ENCODE measurements at places on chromosomes 16 and 17.

DNA sequence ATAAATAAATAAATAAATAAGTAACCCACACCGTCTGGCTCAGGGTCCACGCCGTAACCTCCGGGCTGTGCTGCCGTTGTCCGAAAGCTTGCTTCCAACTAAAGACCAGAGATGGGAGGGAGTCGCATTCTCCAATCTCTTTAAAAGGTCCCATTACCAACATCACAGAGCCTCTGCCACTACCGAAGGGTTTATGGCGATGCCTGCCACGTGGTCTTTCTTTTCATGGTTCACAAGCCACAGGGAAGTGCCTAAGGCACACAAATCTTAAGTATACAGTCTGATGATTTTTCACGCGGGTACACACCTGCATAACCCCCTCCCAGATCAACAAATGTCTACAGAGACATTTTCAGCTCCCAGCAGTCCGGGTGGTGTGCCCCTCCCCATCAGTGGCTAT, 1.4 kb downstream of the COTL1 start:
- no peak for DNase-seq

DNA sequence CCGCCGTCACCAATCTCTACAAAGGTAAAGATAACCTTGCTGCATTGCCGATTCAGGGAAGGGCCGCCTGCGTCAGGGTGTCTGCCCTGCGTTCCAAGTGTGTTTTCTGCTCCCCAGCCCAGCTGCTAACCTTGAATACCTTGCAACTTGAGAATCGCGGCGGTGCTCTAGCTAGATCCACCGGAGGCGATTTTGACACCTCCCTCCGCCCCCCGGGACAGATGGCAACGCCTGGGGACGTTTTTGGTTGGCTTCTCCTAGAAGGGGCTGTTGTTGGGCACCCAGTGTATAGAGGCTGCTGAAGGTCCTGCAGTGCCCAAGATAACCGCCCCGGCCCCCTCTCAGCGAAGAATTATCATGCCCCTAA, 1.5 kb downstream of the HAPSTR1 start:
- no peak for DNase-seq

- no peak for DNase-seq
These were observed 4.3 kb downstream of the RCVRN start for GRCh38 chr17:9900784-9901183.

GRCh38 chr16:89119166-89119621, 25.5 kb downstream of the ACSF3 start:
- no peak for DNase-seq

DNA sequence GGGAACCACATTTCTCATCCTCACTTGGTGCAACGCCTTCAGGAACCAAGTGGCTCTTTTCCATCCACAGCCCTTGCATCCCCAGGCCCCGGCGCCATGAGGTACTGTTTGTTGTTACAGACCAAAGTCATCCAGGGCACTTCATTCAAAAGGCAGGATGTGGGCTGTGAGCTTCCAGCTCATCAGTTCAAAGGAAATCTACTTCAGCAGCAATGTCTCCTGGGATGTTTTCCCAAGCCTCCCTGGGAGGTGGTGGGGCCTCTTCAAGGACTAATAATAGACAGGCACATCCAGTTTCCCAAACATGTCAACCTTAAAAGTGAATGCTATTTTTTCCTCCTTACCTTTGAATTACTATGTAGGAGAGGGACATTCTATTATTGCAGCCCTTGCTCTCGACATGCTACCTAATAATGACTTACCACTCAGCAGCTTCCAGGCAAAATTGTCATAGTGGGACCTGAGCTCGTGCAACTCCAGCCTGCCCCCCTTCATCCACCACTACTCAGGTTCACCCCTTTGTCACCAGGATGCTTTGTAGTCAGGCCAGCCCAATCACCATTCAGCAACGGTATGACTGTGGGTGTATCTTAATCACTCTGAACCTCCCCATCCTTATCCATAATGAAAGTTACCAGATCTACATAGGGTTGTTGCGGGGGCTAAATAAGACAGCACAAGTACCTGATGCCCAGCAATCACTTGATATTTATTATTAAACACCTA, 1.7 kb upstream of the PRKCB start:
- DNase-seq = no peak

DNA sequence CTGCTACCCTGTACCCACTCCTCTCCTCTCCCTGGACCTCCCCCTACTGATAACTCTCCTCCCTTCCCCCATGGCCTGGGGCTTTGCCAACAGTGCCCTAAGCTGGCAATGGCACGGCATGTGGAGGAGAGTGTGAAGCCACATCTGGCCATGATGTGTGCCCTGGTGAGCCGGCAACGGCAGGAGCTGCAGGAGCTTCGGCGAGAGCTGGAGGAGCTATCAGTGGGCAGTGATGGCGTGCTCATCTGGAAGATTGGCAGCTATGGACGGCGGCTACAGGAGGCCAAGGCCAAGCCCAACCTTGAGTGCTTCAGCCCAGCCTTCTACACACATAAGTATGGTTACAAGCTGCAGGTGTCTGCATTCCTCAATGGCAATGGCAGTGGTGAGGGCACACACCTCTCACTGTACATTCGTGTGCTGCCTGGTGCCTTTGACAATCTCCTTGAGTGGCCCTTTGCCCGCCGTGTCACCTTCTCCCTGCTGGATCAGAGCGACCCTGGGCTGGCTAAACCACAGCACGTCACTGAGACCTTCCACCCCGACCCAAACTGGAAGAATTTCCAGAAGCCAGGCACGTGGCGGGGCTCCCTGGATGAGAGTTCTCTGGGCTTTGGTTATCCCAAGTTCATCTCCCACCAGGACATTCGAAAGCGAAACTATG, 5.2 kb downstream of the TRAF4 start:
- no peak for DNase-seq

DNA sequence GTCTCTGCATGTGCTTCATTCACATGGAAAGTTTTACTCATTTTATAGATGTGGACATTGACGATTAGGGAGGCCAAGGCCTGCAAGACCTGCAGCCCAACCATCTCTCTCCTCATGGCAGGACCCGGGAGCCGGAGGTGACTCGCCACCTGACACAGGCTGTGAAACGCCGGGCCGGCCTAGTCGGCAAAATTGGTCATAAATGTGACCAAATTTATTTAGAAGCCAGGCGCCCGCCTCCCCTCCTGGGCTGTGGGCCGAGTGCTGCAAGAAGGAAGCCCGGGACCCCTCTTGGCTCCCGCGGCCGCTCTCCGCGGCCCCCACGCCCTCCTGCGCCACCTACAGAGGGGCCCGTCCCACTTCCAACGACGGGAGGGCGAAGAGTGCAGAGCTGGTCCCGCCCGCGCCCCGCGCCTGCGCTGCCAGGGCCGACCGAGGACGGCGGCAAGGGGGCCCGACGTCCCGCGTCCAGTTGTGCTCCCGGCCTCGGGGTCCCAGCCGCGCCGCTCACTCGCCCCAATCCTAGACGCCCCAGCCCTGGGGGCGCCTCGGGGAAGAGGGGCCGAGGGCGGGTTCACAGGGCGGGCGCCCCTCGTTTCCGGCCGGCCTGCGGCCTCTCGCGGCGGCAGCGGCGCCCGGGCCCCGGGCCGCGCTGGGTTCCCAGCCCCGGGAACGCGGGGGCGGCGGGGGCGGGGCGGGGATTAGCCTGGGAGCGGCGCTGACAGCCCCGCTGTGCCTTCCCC, 47.5 kb downstream of the WNT3 start:
- DNase-seq = no peak

DNA sequence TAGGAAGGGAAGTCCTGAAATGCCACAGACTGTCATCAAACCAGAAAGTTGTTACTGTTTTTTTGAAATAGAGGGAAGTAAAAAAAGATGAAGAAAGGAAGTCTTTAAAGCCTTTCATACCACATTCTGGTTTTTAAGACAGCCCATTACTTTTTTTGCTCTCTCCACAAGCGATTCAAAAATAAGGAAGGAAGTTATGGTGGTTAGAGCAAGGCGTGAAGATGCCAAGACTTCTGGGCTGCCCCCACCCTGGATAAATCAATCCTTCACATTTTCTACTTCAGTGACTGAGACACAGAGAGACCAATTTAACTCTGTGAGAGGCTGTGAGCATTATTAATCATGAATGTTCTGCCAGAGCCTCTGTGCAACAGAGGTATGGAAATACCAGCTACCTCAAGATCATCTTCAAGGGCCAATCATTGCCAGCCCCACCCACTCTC, 82.3 kb upstream of the BCAR1 start:
- DNase-seq = no peak

GRCh38 chr17:62822080-62822904, 14.2 kb upstream of the MARCHF10 start:
- no peak for DNase-seq

DNA sequence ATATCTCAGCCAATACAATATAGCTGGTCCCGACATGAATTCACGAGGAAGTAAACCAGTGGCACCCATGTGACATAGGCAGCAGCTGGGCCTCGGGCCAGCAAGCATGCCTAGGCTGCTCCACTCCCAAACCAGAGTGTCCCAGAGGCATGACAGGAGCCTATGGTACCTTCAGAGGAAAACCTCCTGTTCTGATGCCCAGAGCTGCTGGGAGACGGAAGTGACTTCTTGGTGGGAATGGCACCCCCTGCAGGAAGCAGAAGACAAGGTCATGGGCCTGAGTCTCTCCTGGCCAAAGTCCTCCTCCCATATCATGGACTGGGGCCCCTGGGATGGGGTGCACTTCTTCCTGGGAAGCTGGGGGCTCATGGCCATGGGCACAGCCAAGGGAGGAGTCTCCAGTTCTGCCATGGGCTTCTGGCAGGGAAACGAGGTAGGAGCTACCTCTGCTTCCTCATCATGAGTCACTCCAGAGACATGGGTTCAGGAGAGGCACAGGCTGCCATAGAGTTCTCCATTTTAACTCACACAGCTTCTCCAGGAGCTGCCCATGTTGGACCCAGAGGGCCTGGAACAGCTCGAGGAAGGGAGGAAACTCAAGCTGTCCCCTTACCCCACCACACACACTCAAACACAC, 13.4 kb downstream of the FBF1 start:
- peak; percentile 45 for DNase-seq

DNA sequence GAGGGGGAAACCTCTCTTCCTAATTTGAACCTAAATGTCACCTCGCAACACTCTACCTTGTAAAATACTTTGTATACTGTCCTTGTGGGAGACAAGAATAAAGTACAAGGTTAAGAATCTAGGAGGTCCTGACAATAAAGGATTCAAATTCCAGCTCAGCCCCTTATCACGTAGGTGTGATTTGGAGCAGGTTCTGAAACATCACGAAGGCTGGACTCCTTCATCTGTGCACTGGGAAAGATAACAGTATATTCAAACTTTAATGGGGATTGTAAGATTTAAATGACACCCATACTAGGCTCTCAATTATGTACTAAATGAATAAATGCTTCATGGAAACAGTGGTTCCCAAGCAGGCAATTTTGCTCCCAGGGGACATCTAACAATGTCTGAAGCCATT, 2.1 kb downstream of the TXNDC11 start:
- no peak for DNase-seq

GRCh38 chr16:57013229-57013628, 23.9 kb downstream of the NLRC5 start:
- DNase-seq = no peak

DNA sequence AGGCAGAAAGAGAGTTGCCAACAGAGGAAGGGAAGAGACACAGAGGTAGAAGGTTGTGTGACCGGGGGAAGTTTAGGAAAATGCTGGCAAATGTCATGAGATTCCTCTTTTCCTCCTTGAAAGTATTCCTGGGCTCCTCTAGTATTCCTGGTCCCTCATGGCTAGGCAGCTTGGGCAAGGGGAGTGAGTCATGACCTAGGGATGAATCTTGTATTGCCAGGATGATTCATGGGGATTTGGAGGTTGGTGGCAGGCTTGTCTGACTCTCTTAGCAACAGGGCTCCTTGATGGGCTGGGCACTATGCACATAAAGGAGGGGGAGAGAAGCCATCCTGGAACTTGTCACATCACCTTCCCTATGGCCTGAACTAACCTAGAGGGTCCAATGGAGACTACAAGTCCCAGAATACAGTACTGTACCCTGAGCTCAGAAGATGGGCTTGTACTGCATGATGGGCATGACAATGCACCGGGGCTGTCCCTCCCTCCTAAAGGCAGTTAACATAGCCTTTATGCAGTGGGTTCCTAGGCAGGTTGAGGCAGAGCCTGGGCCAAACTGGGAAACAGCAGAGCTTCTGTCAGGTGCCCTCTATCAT, 2.1 kb upstream of the SEZ6 start:
- no peak for DNase-seq

DNA sequence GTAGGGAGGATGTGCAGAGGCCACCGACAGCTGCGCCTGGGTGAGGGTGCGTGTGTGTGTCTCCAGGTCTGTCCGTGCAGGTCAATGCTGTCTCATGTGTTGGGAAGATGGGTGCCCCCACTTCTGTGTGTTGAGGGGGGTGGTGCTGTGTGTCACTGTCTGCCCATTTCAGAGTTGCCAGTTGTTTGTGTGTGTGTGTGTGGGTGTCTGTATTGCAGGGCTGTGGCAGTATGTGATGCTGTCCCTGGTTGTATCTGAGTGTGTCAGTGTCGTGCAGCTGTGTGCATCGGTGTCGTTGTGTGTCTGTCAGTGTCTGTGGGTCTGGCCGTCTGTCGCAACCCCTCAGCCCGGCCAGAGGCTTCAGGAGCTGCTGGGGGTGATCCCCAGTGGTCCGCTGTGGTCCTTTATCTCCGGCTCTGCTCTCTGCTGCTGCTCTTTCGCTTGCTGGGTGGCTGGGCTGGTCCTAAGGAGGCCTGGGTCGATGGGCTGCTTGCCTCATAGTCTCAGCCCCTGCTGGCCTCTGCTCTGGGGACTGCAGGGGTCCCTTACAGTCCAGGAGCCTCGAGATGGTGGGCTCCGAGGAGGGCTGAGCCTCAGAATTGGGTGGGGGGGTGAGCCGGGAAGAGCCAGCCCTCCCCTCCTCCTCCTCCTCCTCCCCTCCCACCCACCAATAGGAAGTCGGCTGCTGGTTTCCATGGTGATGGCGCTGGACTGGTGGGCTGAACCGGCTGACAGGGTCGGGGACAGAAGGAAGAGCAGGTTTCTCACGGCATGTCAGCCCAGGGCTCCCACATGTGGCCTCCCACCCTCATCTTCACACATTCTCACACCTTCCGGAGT, at the start of gene TSPOAP1:
TSPOAP1 (minus strand) TSS at position 601 of the 840 bp plus-strand sequence. CDS start 875 bp downstream, outside the sequence.
- DNase-seq = no peak

DNA sequence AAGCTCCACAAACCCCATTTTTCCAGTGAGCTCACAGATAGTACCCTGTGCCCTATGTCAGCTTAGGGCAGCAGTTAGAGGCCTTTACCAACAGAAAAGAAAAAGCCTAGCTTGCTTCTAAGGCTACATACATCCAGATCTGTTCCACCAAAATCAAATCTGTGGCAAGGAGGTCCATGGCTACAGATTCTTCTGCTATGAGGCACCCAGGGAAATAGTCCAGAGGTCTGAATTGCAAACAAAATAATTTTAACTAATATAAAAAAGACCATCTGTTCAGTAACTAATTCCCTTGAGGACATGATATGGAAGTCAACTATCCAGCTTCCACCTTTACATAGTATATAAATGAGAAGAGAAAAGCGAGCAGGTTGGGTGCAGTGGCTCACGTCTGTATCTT, 129.3 kb downstream of the PARN start:
- DNase-seq = no peak

DNA sequence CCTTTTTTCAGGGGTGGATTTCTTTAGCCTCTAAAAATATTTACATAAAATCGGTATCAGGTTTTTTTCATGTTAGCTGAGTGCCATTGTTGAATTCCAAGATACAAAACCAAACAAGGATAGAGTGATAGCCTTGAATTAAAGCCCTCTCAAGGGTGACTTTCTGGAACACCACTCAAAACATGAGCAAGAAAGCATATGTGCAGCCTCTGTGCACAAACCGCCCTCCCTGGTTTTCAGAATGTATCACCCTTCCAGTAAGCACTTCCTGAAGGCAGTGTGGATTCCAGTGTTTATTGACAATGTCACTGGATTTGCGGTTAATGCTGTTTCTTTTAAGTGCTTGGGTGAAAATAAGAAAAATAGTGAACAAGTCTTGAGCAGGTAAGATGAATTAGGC, 597.7 kb downstream of the TMEM114 start:
- no peak for DNase-seq

All from Caco-2 (cell line).